ELR (cell line): ENCODE measurements at places on chromosomes 1 and 21.

GRCh38 chr1:39266269-39266668 lies 61.8 kb downstream of the MACF1 start:
- DNase-seq: peak; percentile 36

- peak; percentile 52 for DNase-seq
These were observed 522.5 kb downstream of the PTBP2 start for GRCh38 chr1:97243973-97244560.

GRCh38 chr1:43302201-43302600 lies 1.4 kb downstream of the TIE1 start:
- DNase-seq: no peak

GRCh38 chr1:115450501-115451040 lies 112.5 kb upstream of the NGF start:
- no peak for DNase-seq

DNA sequence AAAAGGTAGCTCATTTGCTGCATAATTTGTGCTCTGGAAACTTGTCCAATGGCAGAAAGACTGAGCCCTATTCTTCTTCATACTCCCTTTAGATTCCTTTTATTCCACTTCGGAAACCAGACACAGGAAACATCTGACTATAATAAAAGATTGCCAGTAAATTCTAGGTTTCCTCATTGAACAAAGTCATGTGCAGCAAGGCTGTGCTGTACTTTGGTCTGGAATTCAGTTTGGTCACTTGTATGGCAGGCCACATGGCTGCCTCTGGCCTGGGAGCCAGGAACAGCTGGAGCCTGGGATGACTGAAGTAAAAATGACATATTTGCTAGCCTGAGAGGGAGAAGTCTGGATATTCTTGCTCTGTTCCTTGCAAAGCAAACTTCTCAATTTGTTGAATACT lies 79.6 kb downstream of the ST3GAL3 start:
- DNase-seq: no peak

DNA sequence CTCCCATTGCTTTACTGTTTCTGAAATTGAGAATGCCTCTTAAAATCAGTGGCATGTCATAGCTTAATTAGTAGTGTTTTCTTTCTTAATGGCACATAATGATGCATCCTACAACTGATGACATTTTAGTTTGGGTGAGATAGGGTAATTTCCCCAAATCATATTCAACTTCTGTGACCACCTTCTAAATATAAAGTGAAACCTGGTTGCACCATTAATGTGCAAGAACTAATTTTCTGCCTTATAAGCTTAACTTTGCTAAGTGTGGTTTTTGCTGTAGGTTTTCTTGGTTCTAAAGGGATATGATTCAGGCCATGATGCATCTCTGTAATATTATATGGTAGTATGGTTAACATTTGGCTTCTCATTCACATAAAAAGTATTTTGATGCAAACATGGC lies 8.9 kb downstream of the POGK start:
- DNase-seq: no peak

- DNase-seq: no peak
These were observed 45.4 kb downstream of the NEK7 start for GRCh38 chr1:198201956-198202784.

- DNase-seq: no peak
These were observed 9.1 kb downstream of the TTC39A start for GRCh38 chr1:51320967-51321923.

- DNase-seq: peak; percentile 8
These were observed 145.2 kb downstream of the TNR start for GRCh38 chr1:175597969-175598765.

GRCh38 chr1:171127501-171127900 lies 36.8 kb downstream of the FMO3 start:
- no peak for DNase-seq

DNA sequence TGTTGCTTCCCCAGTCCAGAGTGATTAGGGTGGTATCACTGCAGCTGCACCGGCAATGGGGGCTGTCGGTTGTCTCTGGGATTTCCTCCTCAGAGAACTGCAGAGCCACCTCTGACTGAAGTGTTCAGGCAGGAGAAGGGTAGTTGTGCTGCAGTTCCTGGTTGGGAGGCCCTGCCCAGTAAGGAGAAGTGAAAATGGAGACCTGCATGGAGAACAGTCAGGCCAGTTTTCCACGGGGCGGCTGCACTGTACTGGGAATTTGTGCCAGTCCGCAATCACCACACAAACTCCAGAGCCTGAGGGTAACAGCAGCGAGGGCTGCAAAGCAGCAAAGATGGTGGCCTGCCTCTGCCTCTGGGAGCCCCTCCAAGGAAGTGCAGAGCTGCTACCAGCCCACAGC lies 58.1 kb upstream of the CCDC190 start:
- no peak for DNase-seq

DNA sequence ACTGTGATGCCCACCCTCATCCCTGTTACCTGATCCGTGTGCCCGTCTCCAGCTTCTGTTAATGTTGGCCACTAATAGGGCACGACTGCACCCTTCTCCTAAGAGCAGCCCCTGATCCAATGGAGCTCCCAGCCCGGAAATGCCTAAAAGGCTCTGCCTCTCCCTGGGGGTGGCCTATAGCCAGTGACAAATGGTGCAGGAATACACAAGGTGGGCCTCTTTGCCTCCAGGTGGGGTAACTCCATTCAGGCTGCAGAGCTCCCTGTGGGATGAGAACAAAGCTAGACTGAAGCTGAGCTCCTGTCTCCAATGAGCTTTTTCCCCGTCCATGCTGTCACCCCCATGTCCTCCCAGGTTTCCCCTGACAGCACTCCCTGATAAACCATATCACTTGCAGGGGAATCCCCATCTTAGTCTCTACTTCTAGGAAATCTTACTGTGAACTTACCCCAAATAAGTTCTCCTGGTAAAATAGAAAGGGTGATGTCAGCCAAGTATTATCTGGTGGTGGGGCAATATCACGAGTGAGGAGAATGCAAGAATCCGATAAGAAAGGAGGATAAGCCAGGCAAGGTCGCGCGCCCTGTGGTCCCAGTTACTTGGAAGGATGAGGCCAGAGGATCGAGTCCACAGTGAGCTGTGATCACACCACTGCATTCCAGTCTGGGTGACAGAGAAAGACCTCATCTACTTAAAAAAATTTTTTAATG lies 18.6 kb downstream of the S100A7A start:
- no peak for DNase-seq

DNA sequence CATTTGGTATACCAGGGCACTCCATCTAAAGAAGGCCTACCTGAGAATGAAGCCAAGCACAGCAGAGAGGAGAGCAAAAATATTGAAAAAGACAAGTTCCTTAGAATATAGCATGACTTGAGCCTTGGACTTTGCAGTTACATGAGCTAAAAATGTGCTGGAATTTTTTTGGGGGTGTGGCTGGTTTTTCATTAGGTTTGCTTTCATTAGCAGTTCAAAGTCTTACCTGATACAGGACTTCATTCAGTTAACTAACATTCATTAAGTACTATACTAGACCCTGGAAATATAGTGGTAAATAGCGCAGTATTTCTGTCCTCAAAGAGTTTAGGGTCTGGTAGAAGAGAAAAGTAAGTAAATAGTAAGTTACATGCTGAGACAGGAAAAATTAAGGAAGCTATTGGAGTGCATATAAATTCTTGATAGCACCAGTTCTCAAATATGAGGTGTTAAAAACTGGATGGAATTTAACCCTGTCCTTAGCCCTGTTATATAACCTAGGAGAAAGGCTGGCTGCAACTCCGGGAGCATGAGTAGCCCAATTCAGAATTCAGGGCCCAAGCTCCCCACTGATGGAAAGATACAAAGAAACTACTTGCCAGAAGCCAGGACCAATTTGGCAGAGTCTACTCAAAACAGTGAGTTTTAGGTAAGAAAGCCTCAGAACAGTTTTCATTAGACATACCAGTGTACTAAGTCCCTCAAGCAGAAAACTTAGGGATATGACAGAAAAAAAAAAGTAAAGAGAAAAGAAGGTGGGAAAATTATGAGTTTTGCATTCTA lies 3.1 kb upstream of the DOCK7 start:
- DNase-seq: no peak

DNA sequence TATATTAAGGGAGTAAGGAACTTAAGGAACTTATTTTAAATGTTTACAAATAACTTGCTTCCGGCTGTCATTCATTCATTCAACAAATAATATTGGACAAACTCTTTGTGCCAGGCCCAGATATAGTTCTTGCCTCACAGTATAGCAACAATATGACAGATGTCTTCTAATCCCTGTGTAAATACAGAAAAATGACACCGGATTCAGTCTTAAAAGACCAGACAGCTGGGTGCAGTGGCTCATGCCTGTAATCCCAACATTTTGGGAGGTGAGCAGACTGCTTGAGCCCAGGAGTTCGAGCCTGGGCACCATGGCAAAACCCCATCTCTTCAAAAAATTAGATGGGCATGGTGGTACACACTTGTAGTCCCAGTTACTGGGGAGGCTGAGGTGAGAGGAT lies 23.7 kb downstream of the EIF2B3 start:
- DNase-seq: no peak

DNA sequence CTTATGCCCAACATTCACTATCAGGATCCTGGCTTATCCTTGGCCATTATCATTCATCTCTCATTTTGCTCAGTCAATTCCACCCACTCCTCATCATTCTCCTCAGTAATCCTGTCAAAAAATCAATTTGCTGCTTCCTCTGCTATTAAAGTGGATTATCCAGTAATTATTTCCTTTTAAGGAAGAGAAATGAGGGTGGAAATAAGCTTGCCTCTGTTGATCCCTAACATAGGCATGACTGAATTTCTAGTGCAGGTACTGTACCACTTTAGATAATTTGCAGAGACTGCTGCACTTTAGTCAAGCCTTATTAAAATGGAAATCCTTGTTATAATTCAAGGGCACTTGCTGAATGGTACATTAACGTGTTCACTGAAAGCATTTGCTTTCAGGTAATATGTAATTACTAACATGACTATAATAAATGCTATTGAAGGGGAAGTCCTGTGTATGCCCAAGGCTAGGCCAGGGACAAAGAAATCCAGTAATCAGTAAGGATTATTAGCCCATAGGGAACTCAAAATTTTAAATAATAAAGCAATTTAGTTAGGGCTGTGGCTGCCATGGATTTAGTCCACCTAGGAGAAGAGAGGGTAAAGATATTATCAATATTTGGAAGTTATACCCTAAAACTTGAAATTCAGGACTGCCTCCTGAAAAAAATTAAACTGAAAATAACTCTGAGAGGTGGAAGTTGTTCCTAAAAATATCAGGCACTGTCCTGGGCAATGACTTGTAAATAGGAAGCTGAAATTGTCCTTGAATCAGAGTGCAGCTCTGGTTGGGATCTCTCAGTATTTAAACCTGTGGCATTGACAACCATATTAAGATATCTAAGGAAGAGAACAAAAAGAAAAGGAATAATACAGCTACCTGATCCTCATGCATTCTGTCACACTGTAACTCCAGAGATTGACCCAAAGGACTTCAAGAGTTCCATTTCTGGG lies 43.4 kb downstream of the RGS2 start:
- DNase-seq: no peak

DNA sequence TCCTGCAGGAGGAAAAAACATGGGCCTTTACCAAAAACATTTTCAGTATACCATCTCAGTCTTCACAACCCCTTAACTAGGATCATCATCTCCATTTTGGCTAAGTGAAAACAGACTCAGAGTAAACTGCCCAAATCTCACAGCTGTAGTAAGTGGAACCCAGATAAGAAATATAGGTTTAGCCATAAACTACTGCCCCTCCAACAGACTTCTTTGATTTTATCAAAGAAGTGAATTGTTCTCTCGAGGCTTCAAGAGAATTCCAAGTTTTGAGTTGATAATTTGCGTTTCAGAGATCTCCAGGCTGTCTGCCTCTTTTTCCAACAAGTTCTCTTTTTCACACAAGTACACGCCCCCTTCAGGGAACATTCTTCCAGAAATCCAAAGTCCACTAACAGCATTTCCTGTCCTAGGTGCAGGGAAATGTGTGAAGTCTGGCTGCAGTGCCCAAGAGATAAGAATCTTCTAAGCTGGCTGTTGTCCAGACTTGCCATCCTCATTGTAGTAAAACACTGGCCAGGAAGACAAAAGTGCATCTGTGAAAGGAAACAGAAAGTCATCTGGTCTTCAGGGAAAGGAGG lies 30.8 kb downstream of the RNF19B start:
- peak; percentile 65 for DNase-seq

- DNase-seq: no peak
These were observed 4.4 kb downstream of the HAX1 start for GRCh38 chr1:154276797-154277196.

- DNase-seq: no peak
These were observed 283.3 kb downstream of the CAMTA1 start for GRCh38 chr1:7068552-7068951.

DNA sequence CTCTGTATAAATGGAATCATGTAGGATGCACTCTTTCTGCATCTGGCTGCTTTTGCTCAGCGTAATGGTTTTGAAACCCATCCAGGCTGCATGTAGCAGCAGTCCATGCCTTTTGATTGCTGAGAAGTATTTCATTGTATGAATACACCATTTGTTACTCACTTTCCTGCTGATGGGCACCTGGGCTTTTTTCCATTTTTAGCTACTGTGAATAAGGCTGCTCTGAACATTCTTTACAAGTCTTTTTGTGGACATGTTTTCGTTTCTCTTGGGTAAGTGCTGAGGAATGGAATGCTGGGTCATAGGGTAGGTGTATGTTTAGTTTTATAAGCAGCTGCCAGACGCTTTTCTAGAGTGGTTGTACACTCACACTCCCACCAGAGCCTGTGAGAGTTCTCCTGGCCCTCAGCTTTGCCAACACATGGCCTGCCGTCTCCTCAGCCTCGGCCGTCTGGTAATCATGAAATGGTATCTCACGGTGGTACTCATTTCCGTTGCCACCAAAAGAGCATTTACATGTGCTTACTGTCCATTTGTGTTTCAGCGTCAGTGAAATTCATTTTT lies 22.7 kb downstream of the SLX9 start:
- peak; percentile 94 for DNase-seq

- peak; percentile 84 for DNase-seq
These were observed 193.5 kb downstream of the PAPPA2 start for GRCh38 chr1:176656257-176656995.

GRCh38 chr1:21234779-21235178 lies 55.5 kb downstream of the ECE1 start:
- peak; percentile 86 for DNase-seq

DNA sequence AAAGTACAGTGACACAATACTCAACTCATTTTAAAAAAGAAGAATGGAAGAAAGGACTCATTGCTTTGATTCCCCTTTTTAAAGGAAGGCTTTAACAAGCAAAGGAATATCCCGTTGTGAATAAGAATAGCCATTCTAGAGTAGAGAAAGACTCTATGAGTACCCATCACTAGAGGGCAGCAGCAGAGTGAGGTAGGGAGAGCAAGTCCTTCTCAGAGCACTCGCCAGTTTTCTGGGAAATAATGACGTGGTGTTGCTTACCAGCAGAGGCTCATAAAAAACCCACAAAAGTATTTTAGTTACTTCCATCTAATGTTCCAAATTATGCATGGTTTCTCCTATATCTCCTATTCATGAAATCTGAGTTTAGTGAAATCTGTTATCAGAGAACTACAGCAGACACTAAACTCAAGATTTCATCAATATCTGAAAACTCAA lies 74.6 kb downstream of the USP24 start:
- peak; percentile 92 for DNase-seq

GRCh38 chr1:110494522-110495406 lies 24.2 kb downstream of the KCNA10 start:
- DNase-seq: no peak
